Activated naive CD4-positive, alpha-beta T cell treated with anti-CD3 and anti-CD28 coated beads, Interleukin-2, amount 50 U/mL, for 72 hours (primary cell): ENCODE measurements at places on chromosomes 3 and 15.

DNA sequence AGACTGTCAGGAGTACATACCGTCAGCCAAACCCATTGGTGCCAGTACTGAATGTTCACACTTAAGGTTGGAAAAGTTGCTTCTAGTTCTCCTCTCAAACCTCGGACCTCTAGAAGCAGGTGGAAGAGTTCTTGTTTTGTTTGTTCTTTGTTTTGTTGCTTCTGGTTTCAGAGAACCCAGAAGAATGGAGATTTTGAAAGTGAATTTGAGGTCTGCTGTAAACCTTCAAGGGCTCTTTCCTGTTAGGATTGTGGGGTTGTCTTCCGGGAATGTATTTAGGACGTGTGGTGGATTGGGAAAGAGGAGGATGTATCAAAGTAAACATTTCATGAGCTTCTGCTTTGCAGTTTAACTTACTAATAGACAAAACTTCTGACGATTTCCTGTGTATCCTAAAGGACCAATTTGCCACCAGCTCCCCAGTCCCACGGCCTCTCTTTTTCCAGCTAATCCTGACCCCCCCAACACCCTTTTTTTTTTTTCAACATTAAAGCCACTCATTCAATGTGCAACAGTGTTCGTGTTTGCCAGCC lies 50.3 kb downstream of the FILIP1L start:
- no peak for DNase-seq

GRCh38 chr3:158058495-158059130 lies 47.6 kb downstream of the SHOX2 start:
- no peak for DNase-seq

GRCh38 chr15:66783314-66783713 lies 81.3 kb downstream of the SMAD6 start:
- no peak for DNase-seq

GRCh38 chr3:190514413-190515153 lies 698 bp downstream of the IL1RAP start:
- DNase-seq = peak; percentile 58

DNA sequence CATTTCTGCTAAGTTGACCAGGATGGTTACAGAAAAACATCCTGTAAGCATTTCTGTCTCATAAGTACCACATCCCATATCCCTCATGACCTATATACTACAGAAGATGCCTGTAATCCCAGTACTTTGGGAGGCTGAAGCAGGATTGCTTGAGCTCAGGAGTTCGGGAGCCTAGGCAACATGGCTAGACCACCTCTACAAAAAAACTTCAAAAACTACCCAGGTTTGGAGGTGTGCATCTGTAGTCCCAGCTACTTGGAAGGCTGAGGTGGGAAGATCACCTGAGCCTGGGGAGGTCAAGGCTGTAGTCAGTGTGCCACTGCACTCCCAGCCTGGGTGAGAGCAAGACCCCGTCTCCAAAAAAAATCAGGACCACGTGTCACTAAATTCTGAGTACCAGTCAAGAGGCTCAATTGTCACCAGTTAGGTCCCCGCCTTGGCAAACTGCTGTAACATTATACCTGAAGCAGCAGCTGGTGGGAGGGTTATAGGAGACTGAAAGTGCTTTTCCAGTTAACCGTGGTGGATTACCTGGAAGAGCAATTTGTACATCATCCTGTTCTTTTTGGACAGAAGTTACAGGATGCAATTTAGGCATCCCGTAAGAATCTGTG lies 6.2 kb downstream of the RPL32 start:
- no peak for DNase-seq

GRCh38 chr15:86645925-86646500 lies 566.3 kb downstream of the AGBL1 start:
- DNase-seq = no peak

DNA sequence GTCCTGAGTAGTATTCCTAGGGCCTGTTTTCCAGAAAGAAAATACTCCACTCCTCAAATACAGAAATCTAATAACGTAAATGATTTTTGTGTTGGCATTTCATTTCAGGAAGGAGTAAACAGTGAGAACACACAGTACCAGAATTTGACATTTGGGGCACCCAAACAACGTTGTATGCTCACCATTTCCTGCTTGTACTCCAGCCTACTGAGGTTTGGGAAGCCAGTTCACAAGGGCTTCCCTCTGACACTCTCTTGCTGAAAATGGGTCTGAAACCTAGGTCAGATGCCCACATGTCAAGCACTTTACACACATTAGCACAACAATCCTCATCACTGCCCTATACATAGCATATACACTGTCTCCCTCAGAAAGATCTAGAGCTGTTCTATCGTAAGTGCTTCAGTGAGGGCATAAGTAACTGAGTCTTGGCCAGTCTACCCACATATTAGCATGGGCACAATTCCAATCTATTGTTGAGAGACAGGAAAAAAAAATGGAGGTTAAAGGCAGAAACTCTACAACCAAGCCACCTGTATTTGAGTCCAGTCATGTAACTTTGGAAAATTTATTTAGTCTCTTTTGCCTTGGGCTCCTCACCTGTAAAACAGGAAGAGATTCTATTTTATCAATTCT lies 43.5 kb upstream of the RSL24D1 start:
- no peak for DNase-seq

- no peak for DNase-seq
Measured at GRCh38 chr3:190616637-190617036, 102.8 kb downstream of the IL1RAP start.

DNA sequence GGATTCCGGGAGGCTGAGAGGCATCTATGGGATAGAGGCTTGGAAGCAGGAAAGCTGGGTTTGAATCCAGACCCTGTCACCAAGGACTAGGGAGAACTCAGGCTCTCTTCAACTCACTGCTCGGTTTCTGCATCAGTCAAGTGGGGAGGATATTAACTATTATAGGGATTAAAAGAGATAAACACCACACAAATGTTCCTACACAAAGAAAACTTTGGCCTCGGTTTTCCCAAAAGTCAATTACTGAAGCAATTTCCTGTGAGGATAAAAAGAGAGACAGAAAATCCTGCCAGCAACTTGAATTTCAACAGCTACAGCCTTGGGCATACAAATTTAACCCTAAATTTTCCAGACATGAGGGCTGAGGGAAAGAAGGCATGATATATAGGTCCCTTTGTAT lies 36.0 kb downstream of the ITGB5 start:
- no peak for DNase-seq

GRCh38 chr15:57152666-57153539 lies 223.4 kb upstream of the CGNL1 start:
- DNase-seq = no peak

DNA sequence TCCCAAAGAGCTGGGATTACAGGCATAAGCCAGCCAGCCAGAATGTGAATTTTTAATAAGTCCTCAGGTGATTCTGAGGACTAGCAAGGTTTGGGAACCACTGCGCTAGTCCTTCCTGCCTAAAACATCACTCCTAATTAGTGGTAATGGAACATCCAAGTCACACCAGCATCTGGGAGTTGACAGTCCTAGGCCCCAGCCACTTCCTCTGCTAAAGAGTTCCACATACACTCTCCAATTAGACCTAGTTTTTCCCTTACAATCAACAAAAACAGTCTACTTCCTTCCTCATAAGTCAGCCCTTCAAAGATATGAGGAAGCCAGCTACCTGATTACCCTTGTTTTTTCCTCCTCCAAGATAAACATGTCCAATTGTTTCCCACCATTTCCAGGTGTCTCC lies 78.1 kb downstream of the OXNAD1 start:
- DNase-seq = no peak

DNA sequence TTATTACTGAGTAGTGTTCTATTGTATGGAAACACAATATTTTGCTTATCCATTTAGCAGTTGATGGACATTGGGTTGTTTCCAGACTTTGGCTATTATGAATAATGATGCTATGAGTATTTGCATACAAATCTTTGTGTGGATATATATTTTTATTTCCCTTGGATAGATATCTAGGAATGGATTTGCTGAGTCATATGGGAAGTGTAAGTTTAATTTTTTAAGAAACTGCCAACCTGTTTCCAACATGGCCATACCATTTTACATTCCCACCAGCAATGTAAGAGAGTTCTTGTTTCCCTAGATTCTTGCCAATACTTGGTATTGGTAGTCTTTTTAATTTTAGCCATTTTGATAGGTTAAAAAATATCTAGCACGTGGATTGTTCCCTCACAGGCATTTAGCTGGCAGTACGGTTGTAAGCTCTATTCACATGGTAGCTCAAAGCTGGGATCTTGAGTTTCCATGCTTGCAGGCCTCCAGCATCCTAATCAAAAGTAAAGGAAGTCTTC lies 45.7 kb upstream of the TNIK start:
- DNase-seq = no peak

- DNase-seq = no peak
Measured at GRCh38 chr3:71549951-71550350, 33.6 kb downstream of the FOXP1 start.

GRCh38 chr3:129672412-129672811 lies 65.9 kb upstream of the PLXND1 start:
- DNase-seq = no peak

DNA sequence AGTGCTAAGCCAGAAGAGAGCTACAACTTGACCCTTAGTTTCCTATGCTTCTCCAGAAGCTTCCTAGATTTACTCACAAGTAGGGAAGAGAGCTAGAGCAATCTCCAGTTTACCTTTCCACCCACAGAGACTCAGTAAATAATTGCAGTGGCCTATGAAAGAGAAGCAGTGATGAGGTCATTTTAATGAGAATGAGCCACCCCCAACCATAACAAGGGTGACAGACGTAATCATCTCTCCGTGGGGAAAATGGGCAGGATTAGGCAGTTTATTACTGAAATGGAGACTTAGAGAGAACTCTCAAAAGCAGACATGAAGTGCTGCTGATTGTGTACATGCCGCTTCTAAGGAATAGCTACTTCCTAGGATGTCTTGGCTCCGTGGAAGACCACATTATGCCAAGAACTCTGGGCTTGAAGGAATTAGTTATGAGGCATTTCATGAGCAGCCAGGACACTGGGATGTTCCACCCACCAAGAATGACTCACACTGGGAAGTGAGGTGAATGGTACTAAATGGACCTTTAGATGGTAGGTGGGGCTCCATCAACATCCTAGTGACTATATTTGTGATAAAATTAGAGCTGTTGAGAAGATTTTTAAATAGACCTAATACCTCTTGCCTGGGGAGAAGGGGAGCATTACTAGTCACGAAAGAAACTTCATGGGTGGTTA lies 160.9 kb downstream of the EDEM1 start:
- no peak for DNase-seq

- no peak for DNase-seq
Measured at GRCh38 chr15:91465086-91465485, 365.0 kb downstream of the SV2B start.

- no peak for DNase-seq
Measured at GRCh38 chr3:10915376-10915775, 77.2 kb upstream of the SLC6A1 start.

- DNase-seq = no peak
Measured at GRCh38 chr15:40776537-40777141, 6.9 kb downstream of the C15orf62 start.

- DNase-seq = no peak
Measured at GRCh38 chr3:124814620-124815421, 72.3 kb downstream of the ITGB5 start.

- no peak for DNase-seq
Measured at GRCh38 chr15:42502477-42502876, 7.0 kb downstream of the SNAP23 start.

- DNase-seq = peak; percentile 42
Measured at GRCh38 chr3:48952510-48953118, 34.0 kb downstream of the ARIH2 start.
